ENCODE measurements at places on chromosomes 4 and X.

DNA sequence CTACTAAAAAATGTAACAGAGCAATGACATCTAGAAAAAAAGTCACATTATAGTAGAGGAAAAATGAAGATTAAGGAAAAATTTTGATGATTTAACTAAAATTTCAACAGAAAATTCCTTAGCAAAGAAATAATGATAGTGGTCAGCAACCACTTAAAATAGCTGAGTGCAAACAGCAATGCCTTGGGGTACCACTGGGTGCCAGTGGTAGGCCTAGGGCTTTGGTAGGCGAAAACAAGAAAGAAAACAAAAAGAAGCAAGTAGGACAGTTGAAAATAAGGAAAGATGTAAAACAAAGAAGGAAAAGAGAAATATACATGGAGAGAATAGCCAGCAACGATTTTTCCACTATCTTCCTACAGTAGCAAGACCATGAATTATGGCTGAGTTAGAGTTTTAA lies 313.5 kb upstream of the IRS4 start:
- DNase-seq: no peak

DNA sequence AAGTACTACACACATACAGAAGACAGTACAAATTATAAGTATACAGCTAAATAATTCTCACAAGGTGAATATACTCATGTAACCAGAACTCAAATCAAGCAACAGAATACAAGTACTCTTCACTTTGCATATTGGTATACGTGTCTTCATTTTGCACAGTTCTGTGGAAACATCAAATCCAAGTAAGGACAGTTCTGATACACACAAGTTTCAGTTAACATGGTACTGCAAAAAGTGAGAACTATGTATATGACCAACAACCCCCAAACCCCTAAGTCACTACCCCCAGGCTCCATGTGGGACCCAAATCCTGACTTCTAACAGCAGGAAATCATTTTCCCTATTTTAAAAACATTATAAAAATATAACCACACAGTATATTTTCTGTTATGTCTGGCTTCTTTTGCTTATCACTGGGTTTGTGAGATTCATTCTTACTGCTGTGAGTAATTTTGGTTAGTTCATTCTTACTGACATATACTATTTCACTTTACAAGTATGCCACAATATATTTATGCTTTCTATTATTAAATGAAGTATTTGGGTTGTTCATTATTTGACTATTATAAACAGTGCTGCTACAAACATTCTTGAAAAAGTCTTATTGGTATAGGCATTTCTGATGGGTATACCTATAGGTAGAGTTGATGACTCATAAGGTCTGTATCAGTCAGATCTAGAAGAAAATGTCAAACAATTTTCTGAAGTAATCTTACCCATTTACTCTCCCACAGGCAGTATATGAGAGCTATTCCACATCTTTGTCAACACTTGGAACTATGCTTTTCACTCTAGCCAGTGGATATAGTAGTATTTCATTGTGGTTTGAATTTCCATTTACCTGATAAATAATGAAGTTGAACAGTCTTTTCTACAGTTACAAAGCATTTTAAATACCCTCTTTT lies 47.0 kb downstream of the SCLT1 start:
- no peak for DNase-seq

DNA sequence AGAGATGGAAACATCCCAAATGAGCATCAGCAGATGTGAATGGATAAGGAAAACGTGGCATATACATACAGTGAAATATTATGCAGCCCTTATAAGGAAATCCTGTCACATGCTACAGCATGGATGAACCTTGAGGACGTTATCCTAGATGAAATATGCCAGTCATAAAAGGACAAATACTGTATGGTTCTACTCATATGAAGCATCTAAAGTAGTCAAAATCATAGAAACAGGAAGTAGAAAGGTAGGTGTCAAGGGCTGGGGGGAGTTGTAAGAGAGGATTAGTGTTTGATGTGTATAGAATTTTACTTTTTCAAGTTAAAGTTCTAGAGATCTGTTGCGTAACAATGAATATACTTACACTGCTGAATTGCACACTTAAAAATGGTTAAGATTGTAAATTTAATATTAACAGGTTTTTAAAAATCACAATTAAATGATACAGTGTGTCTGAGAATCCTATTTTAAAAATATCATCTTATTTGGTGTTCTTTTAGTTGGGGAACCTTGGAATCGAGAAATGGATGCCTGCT lies 58.5 kb downstream of the KDM6A start:
- DNase-seq: no peak

- no peak for DNase-seq
Measured at GRCh38 chrX:109679820-109680219, 53.2 kb downstream of the ACSL4 start.

- DNase-seq: no peak
Measured at GRCh38 chrX:64437218-64437617, 42.0 kb upstream of the MTMR8 start.

DNA sequence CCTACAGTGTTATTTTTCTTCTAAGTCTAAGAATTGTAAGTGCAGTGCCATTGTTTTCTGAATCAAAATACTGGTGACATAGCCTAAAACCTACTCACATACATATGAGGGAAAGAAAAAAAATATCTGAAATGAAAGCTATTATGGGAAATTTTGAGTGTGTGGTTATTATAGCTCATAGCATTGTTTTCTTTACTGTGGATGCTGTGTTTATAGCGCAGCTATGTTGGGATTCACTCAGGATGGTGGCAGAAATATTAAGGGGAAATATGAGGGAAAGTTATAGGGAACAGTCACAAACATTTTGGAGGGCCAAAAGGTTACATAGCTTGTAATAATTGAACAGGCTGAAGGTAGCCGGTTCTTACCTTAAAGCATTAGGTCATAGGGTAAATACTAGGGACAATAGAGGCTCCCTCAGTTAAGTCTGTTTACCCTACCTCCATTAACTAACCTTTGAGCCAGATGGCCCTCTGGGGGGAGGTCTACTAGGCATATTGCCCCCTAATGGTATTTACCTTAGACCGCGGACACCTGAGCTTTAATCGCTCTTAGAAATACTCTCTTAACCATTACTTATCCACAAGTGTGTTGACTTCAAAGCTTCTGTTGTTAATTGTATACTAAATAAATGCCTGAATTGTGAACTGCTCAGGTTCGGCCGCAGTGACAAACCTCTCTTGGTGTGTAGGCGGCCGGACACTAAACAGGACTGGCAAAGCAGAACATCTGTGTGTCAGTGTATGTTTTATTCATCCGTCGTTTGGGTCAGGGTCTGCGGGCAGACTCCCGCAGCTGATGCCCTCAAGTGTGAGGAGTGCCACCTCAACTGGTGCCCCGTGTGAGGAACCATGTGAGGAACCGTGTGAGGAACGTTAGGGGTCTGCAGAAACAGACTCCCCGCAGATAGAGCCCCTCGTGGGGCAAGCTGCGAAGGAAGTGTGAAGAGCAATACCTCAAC lies 21.3 kb upstream of the SULT1B1 start:
- no peak for DNase-seq

- DNase-seq: no peak
Measured at GRCh38 chr4:151205722-151206121, 71.2 kb upstream of the PRSS48 start.

DNA sequence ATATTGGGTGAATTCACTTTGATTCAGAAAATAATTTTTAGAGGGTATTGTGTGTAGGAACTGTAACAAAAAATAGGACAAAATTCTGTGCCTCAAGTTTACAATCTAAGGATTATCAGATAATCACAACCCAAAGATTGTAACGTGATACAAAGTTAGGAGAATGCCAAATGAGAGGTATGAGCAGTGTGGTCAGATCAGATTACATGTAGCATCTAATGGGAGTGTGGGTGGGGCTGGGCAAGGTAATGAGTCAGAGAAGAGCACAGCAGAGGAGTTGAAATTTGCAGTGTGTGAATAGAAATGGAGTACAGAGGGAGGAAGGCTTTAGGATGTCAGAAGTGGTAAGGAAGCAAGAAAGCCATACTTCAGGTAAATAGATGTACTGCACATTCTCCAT lies 103.4 kb upstream of the TEX13A start:
- DNase-seq: no peak

DNA sequence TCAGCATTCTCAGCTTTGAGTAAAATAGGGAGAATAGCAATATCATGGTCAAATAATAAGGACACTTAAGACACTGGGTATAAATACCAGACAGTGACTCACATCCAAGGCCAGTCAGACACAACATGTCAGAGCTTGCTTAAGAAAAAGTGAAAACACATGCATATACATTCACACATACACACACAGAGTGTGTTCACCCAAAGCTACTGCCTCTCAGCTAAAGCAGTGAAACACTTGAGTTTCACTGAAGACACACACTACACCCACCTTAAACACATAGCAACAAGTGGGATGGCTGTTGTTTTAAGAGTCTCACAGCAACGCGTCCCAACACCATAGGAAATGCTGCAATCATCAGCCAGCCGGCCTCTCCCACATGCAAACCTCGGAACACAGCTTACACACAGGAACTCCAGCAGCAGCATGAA lies 14.4 kb downstream of the SHROOM4 start:
- DNase-seq: no peak

- no peak for DNase-seq
Measured at GRCh38 chrX:15781961-15782699, 8.2 kb upstream of the ZRSR2 start.

GRCh38 chr4:142559986-142560385 lies 286.1 kb downstream of the INPP4B start:
- no peak for DNase-seq
